Tongue (tissue), 3 donors: ENCODE measurements at places on chromosomes 3 and 15. TPM values are rescaled to one million over a fixed set of nuclear protein-coding genes. Genes with fewer than 3 reads are reported as not detected.

DNA sequence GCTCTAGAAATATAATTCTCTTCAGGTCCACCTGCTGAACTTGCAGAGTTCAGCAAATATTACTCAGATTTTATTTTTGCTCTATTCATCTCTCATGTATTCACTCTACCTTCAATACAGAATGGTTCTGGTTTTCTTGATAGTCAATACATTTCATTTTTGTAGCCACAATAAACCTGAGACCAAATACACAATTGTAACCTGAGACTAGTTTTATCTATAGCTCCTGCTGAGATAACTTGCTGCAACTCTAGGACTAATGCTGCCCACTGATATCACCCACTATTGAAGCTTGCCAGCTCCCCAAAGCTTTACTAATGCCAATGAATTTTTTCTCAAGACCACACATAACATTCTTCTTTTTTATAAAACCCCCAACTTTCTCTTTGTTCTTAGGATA is 229.3 kb downstream of the NSUN3 start:
- no peak for DNase-seq

- DNase-seq = peak; percentile 43
Measured at GRCh38 chr3:161349529-161350312, 21.6 kb downstream of the SPTSSB start.

ZNF502 gene
- total RNA-seq = 10.5 TPM

SEMA5B gene
- total RNA-seq = 11.0 TPM

DNA sequence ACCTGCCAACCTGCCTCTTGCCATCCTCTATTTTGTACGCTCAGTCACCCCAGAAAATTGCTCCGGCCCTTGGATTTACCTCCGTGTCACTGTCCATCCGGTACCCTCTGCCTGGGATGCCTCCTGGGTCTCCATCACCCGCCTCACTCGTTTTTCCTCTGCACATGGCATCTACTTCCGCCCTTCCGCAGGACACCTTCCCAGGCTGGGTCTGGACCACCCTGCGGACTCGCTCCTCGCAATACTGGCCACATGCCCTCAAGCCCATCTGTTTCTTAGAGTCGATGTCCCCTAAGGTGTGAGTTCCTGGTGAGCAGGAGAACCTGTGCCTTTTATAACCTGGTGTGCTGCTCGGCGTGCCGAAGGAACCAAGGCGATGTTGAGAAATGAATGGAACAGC is 58.5 kb downstream of the APBA2 start:
- no peak for DNase-seq

DNA sequence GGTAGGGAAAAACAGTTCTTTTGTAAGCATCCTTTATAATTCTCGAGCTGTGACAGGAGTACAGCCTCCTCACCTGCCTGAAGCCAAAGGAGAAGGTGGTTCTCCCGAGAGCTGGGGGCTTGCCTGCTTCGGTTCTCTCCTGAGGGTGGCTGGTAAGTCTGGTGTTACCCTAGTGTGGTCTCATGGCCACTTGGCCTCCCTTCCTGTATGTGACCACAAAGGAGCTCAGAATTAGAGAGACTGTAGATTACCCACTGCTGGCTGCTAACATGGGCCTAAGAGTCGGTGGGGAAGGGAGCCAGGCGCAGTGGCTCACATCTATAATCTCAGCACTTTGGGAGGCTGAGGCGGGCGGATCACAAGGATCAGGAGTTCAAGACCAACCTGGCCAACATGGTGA is 12.6 kb downstream of the PDHB start:
- DNase-seq = no peak

- DNase-seq = no peak
Measured at GRCh38 chr3:124149771-124150170, 157.8 kb upstream of the ROPN1 start.
